Activated CD4-positive, alpha-beta memory T cell treated with anti-CD3 and anti-CD28 coated beads for 36 hours (primary cell): ENCODE measurements at places on chromosomes 5 and 9. TPM values are rescaled to one million over a fixed set of nuclear protein-coding genes. Genes with fewer than 3 reads are reported as not detected.

IL31RA gene
- 0.29 TPM for total RNA-seq

GOLGA1 gene
- 14.1 TPM for total RNA-seq

DNA sequence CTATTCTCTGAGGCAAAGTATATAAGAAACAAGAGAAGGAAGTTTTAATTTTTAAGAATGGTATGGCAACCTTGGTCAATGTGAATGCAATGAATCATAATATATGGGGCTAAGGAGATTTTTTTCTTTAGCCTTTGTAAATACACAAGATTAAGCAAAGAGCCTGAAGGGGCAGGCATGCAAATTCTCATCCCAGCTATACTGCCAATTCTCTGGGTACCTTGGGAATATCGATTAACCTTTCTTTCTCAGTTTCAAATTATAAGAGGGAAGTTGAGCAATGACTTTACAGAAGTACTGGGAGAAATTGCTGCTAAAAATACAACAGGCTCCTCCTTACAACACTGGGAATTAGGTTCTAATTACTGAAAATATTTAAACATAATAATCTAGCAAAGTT lies 97.5 kb downstream of the MRPS27 start:
- DNase-seq: no peak

- no peak for DNase-seq
Observed at GRCh38 chr9:5489630-5490490, 20.5 kb upstream of the PDCD1LG2 start.

- DNase-seq: no peak
Observed at GRCh38 chr5:85000671-85001070, 616.0 kb upstream of the EDIL3 start.

DNA sequence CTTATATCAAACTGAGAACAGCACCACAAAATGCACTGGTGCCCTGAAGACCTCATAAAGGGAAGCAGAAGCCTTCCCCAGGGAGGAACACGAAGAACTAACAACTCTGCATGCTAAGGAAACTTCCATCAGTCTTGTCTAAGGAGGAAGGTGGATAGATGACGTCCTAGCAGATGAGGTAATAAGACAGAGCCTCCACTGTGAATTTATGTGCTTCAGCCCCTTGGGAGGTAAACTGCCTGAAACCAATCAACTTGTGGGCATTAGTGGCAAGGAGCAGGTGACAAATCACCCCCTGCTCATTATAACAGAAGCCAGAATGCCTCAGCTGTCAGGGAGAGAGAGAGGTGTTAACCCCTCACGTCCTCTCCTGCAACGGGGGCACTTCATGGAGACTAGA lies 48.9 kb upstream of the SPIN1 start:
- no peak for DNase-seq

DNA sequence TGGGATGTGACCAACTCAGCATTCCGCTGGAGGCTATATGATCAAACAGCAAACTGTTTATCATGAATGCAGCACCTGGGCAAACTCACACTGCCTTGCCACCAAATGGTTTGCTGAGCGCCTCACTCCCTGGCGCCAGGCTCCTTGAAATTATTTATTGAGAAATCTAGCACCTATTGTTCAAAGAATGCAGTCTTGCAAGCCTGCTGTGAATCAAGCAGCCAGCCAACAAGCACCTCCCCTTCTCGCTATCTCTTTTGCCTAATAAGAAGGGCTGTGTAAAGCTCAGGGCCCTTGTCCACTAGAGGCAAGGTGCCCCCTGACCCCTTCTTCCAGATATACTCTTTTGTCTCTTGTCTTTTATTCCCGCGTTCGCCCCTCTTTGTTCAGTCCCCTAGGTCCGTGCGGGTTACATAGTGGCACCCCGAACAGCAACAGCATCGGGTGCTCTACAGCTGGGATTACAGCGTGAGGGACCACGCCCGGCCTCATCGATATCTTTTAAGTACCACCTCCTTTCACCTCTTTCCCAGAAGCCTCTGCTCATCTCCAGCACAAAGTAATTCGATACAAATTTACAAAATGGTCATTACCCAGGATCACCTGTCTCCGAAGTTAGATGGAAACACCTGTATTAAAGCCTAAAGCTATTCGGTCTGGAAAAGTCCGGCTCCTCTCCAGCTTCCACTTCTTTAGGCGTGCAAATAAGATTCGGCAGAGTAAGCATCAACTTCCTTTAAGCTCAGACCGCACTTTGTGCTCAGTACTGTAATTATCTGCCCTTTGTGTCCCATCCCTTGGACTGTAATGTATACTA lies 896 bp downstream of the RIGI start:
- DNase-seq: peak; percentile 28
